ENCODE measurements at places on chromosomes 13 and 19. TPM values are rescaled to one million over a fixed set of nuclear protein-coding genes. Genes with fewer than 3 reads are reported as not detected.

GRCh38 chr19:3403489-3404323 is 37.3 kb downstream of the NFIC start:
- H3K4me1 ChIP-seq = peaks cover 50% of the 10 kb centered on the region
- H3K4me3 ChIP-seq = peak overlapping the region; percentile 60
- DNase-seq = no peak
- peak overlapping the region; percentile 98 for H3K27ac ChIP-seq
- peaks cover 6% of the 10 kb centered on the region for H3K36me3 ChIP-seq
- H3K27me3 ChIP-seq = no peaks in the 10 kb centered on the region

GRCh38 chr13:38590796-38591507 is 95.9 kb upstream of the FREM2 start:
- no peak overlapping the region for H3K4me3 ChIP-seq
- no peaks in the 10 kb centered on the region for H3K36me3 ChIP-seq
- no peak for DNase-seq
- no peaks in the 10 kb centered on the region for H3K4me1 ChIP-seq
- peaks cover 6% of the 10 kb centered on the region for H3K27me3 ChIP-seq
- no peak overlapping the region for H3K27ac ChIP-seq

DNA sequence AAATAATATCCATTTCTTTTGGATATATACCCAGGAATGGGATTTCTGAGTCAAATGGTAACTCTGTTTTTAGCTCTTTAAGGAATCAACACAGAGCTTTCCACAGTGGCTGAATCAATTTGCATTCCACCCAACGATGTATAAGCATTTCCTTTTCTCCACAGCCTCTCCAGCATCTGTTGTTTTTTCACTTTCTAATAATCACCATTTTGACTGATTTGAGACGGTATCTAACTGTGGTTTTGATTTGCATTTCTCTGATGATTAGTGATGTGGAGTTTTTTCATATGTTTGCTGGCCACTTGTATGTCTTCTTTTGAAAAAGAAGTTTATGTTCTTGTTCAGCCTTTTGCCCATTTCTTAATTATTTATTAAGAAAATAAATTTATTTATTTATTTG is 352.2 kb upstream of the OBI1 start:
- no peak overlapping the region for H3K4me3 ChIP-seq
- no peak for DNase-seq
- H3K27me3 ChIP-seq = no peaks in the 10 kb centered on the region
- no peaks in the 10 kb centered on the region for H3K4me1 ChIP-seq
- H3K36me3 ChIP-seq = no peaks in the 10 kb centered on the region

GRCh38 chr13:58991826-58992477 is 1171.8 kb downstream of the DIAPH3 start:
- H3K36me3 ChIP-seq = no peaks in the 10 kb centered on the region
- no peak overlapping the region for H3K4me3 ChIP-seq
- H3K27ac ChIP-seq = no peak overlapping the region
- no peaks in the 10 kb centered on the region for H3K27me3 ChIP-seq

KLK13 gene
- total RNA-seq = not detected

NLRP5 gene
- not detected for total RNA-seq

PRR20E gene
- total RNA-seq = not detected

GRCh38 chr19:15641901-15642491 is 1.3 kb downstream of the CYP4F3 start:
- H3K27ac ChIP-seq = no peak overlapping the region
- H3K36me3 ChIP-seq = no peaks in the 10 kb centered on the region
- H3K4me1 ChIP-seq = no peaks in the 10 kb centered on the region
- no peaks in the 10 kb centered on the region for H3K27me3 ChIP-seq
